Left lung (tissue), 14 donors: ENCODE measurements at places on chromosomes 5 and 9.

DNA sequence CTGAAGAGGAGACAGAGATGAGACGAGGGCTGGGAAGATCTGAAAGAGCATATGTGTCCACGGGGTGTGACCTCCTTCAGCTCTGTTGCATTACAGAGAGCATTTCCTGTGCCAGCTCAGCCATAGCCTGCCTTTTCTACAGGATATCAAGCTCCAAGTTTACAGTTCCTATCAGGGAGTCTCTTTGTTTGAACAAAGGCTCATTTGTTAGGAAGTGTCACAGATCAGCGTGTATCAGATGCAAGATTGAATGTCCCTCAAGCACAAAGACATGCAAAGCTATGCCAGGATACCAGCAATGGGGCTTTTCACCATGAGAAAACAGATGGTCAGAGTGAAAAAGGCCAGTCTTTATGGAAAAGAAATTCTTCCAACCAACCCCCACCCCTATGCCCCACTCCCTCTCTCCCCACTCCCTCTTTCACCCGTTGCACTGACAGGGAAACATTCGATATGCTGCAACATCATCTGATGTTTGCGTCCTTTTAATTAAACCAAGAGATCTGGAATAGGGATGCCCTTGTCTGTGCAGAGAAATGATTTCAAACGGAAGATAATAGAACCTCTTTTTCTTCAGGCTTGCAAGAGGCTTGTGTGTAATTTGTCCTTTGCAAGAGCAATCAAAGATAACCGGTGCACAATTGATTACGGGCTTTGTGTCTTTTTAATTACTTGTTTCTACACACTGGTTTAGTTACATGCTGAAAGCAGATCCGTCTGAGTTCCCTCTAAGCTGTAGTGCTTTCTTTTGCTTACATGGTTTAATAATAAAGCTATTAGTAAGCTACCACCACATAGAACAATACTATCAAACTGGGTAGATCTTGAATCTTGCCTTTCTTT, 263.1 kb upstream of the RGMB start:
- no peak for DNase-seq

DNA sequence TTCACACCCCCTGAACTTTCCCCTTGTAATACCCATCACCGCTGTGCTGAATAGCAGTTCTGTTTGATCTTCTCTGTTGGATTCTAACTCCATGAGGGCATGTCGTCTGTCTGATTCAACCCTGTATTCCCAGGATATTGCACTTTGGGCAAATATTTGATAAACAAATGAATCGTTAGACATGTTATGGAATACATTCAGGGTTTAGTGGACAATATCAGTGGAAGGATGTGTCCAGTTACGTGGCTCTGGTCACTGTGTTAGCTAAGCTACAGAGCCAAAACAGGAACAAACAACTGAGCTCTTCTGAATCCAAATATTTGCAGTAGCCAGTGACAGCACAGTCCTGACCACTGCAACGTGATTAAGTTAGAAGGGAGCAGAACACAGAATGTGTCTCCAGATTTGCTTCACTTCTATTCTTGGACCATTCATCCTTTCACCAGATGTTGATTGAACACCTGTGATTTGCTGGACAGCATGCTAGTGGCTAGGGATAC, 13.2 kb downstream of the ANGPTL2 start:
- DNase-seq = no peak

- no peak for DNase-seq
These were observed 21.5 kb downstream of the CDK5RAP2 start for GRCh38 chr9:120558454-120558853.

DNA sequence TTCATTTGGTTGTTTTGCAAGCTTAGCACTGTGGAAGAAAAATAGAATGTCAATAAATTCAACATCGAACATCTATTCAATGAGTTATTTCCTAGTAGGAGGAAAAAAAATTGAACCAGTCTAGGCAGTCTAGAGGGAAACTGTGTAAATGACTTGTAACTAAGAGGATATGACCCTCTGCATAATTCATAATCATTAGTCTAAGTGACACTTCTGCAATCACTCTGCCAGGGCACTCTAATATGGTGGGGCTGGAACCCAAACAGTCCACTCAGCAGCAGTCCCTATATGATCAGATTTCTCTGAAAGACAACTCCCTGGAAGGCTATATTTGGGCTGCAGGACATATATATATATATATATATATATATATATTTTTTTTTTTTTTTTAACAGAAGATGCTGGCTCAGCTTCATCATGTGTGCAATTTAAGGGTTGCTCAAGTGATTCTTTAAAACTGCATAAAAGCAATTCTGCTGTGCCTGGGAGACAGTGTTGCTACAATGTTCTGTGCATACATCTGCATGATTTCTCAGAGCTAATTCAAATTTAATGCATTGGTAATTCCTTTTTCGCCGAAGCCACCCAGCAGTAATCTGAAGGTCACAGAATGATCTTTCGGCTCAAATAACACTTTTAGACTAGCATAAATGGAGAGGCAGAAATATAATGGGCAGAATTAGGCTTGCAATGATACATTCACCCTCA, 482.1 kb upstream of the ZNF608 start:
- no peak for DNase-seq

GRCh38 chr5:174044466-174045254, 846 bp upstream of the NSG2 start:
- no peak for DNase-seq
